ENCODE measurements at places on chromosomes 1 and 21.

GRCh38 chr1:61079296-61079897 is 3.0 kb upstream of the NFIA start:
- no peak for DNase-seq

GRCh38 chr1:52007215-52008002 is 16.9 kb upstream of the RAB3B start:
- DNase-seq = peak; percentile 50

GRCh38 chr1:30033256-30034104 is 689.9 kb downstream of the MATN1 start:
- DNase-seq = no peak

DNA sequence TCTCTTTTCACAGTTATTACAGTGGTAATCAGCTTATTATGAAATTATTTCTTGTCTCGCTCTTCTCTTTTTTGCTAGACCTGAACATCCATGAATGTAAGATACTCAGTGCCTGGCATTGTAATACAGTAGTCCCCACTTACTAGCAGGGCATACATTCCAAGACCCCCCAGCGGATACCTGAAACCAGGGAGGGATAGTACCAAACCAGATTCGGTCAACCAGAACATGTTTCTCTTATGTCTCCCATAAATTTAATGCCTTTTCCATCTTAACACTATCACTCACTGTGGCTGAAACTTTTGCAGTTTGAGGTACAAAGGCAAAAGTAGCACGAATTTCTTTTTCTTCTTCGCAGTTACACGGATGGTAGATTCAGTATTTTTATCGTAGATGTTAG is 24.6 kb upstream of the B3GALT2 start:
- no peak for DNase-seq

GRCh38 chr21:17454315-17455027 is 58.4 kb upstream of the CXADR start:
- DNase-seq = peak; percentile 79

DNA sequence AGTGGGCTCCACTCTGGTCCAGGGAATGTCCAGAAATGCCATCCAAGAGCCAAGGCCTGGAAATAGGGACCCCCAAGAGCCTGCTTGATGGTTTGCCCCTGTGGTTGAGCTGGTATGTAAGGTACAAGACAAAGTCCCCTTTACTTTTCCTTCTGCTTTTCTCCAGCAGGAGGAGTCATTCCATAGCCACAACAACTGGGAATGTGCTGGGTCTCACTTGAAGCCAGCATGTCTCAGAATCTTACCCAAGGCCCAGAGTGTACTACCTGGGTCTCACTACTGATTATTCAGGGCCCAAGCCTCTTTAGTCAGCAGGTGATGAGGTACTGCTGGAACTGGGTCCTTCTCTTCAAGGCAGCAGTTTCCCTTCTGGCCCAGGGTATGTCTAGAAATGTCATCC is 62.1 kb upstream of the CD55 start:
- no peak for DNase-seq

DNA sequence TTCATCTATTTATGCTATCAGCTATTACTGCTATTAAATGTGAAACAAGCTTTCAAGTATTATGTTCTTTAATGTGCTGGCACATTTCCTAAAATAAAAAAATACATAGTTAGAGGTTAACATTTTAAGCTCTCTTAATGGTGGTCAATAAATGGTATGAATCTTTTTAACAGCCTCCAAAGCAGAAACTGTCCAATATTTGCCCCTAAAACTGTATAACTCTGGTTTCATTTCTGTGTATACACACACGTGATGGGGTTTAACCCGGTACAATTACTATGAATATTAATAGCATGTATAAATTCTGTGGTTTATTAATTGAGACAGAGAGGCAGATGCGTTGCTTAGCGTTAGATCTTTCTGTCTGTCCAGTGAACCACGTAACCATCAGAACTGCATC is 2.2 kb downstream of the ESRRG start:
- DNase-seq = no peak

- DNase-seq = no peak
Measured at GRCh38 chr21:42564561-42564971, 50.9 kb downstream of the SLC37A1 start.

DNA sequence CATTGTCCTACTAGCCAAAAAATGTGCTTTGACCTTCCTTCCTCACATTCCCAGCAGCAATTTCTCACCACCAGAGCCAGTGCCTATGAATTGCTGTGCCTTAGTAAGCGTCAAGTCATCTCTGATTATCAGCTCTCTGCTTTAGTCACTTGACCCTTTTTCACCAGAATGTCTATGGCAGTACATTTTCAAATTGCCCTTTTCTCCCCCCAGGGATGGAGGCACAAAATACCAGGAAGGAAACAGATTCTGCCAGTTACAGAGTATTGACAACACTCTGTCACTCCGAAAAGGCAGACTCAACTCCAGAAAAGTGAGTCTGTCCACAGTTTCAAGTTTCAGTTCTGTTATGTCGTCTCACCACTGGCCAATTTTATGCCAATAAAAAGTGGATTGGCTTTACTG is 167.4 kb downstream of the TNFSF18 start:
- no peak for DNase-seq

- no peak for DNase-seq
Measured at GRCh38 chr21:38506661-38507281, 8.5 kb upstream of the ERG start.

GRCh38 chr1:180912801-180913565 is at the start of gene KIAA1614:
TSS of gene KIAA1614 (plus strand) at chr1:180912897. CDS start at chr1:180913244, 347 bp downstream.
- peak; percentile 81 for DNase-seq

GRCh38 chr1:220885971-220886370 is 6.7 kb downstream of the HLX start:
- DNase-seq = no peak

DNA sequence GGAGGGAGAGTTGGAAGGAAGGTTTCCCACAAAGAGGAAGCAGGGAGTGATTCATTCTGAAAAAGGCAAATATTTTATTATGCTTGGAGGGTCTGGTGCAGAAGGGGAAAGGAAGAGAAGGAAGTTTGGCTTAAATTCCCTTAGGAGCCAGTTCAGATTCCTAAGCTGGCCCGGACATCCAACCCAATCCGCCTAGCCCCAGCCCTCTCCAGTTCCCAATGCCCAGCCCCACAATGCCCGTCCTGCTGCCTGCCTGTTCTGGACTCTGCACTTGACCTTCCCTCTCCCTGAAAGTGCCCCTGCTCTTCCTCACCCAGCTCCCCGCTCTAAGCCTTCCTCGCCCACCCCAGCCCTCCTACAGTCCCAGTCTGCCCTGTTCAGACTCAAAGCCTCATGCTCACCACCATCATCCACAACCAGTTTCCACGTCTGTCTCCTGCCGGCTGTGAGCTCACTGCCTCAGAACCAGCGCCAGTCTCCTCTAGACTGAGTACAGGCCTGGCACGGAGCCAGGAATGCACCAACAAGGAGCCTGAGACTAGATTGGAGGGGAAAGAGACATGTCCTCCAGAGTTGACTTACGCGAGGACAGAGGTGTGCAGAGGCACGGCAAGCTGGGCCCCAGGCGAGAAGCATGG is 18.9 kb downstream of the CAPN2 start:
- peak; percentile 74 for DNase-seq

DNA sequence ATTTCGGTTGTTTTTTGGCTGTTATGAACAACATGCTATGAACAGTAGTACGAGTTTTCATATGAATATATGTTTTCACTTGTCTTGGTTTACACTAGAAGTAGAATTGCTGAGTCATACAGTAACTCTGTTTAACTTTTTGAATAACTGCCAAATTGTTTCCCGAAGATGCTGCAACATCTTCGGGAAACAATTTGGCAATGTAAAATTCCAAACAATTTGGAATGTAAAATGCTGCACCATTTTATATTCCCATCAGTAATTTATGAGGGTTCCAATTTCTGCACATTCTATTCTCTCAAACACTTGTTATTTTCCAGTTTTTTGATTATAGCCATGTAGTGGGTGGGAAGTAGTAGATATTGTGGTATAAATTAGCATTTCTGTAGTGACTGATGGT is 11.6 kb downstream of the PCBP3 start:
- DNase-seq = peak; percentile 68

GRCh38 chr1:247914941-247915662 is 5.0 kb upstream of the OR2T8 start:
- no peak for DNase-seq

GRCh38 chr1:11842154-11843041 is 5.2 kb downstream of the NPPA start:
- DNase-seq = peak; percentile 3

DNA sequence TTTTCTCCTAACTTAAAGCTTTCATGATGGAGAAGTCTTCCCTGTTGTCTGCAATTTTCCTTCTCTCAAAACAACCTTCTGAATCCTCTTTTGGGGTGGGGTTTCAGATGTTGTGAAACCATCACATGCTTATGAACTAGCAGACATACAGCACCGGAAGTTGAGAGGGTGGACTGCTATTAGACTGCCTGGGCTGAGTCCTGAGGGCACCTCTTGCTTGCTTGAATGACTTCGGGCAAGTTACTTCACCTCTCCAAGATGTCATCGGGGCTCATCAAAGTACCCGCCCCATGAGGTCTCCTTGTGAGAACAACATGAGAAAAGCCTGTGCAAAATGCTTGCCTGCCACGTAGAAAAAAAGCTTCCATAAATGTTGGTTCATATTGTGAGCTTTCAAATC is 89.6 kb downstream of the CCDC185 start:
- no peak for DNase-seq

DNA sequence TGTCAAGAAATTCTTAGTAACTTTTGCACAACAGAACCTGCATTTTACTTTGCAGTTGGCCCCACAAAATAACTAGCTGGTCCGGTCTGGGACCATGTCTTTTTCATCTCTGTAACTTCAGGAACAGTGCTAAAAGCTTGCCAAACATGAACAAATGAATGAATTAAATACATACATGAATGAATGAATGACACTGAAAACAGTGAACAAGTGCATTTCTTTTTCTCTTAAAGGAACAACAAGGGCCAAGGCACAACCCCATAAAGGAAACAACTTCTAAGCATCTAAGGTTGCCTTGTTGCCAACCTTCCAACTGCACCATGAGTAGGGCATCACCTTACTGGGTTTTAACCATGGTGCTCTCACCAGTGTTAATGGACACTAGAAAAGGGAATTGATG is 534.4 kb upstream of the PKN2 start:
- DNase-seq = no peak

DNA sequence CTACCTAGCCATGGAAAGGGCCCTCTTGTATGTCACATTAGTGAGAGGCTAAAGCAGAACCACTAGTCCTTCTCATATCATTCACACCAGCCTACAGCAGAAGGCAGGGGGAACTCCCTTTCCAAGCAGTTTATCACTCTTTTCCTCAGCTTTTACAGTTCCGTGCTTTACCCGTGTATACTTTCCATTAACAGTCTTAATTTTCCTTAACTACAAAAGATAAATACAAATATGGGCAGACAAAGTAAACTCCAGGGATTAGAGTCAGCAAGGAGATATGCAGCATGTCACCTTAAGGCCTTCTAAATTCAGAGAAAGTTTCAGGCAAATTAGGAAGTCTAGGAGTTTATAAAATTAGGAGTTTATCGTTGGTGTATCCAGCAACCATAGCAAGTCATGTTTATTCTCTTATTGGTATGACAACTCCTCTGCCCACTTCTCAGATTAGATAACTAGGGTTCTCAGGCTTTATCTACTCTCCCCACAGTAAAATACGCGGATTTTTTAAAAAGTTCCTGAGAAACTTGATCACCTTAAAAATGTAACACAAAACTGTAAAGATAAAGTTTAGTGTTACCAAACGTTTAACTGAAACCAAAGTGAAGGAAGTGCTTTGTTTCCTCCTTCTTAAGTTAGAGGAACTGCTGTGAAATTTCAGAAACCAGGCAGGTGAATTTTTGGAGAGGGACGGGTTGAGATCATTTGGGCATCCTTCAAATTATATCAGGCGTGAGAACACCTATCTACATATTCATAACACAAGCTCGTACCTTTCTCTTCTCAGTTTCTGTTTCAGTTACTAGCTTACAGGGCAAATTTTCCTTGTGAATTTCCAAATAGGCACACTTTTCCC is 42.7 kb upstream of the SLC19A2 start:
- DNase-seq = no peak

DNA sequence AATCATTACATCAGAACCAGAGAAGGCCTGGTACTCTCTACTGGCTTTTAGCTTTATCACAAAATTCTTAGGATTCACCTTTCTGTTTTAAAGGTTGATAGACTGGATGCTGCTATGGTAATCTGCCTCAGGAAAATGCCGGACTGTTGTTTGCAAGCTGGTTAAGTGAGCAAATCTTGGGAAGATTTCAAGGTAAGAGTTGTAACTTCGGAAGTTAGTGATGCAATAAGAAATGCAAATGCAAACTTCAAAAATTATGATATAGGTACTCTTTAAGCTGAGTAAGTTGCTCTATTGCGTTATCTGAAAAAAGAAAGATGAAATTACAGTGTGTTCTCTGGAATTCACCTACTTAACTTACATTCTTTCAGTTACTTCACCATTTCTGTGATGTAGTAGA is 4.4 kb upstream of the SLC16A1 start:
- no peak for DNase-seq

DNA sequence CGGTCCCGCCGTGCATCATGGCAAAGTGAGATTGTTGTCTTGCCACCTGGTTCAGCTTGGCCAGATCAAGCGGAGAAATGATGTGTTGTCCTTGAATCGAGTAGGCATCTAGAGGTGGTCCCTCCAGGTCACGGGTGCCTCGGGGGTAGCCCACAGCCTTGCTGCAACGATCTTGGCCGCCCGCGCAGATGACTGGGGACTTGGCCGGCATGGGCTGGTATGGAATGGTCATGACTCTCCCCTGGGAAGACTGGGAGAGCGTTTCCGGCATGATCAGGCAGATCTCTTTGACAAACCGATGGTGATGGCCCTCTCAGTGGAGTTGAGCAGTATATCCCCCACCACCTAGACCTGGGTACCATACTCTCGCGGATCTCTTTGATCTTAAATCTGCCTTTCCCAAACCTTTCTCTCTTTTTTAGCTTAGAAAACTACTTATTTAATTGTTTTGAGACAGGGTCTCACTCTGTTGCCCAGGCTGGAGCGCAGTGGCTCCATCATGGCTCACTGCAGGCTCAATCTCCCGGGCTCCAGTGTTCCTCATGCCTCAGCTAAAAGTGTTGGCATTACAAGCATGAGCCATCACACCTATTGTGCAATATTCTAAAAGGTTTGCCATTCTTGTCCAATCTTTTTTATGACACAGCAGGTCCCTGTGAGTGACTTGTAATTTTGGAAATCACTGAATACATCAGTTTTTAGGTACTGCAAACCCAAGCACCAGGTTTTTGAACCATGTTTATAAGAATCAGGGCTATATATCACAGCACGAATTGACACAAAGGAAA is 9.4 kb upstream of the ELAPOR1 start:
- peak; percentile 9 for DNase-seq

DNA sequence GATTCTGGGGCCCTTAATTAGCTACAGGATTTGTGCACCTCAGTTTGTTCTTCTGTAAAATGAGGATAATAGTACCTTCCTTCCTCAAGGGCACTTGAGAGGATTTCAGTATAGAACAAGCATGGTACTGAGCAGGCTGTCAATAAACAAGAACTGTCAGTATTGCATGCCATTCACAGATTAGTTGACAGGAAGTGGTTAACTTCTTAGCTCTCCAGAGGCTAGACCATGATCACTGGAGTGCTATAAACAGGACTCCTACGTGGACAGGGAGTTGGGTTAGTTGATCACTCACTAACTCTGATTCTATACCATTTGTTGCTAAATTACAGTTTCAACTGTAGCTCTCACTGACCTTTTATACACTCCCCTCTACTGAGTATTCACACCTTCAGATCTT is 126.2 kb upstream of the DAB1 start:
- DNase-seq = no peak

- no peak for DNase-seq
Measured at GRCh38 chr1:244548558-244549115, 87.6 kb downstream of the CATSPERE start.

- peak; percentile 74 for DNase-seq
Measured at GRCh38 chr1:58783090-58783992, 506 bp downstream of the JUN start.
